ENCODE measurements at places on chromosomes 1 and 21. TPM values are rescaled to one million over a fixed set of nuclear protein-coding genes. Genes with fewer than 3 reads are reported as not detected.

Gene TMEM269
- total RNA-seq: 0.13 TPM

Gene CYYR1
- 15.5 TPM for total RNA-seq

Gene TBX19
- total RNA-seq: 1.0 TPM

Gene ST6GALNAC5
- total RNA-seq: not detected

Gene TRPM2
- total RNA-seq: not detected

Gene MAP3K21
- 1.4 TPM for total RNA-seq

Gene PKLR
- not detected for total RNA-seq

Gene ZNF593OS
- not detected for total RNA-seq

Gene SYT11
- total RNA-seq: 39.1 TPM

Gene ARHGEF10L
- 7.0 TPM for total RNA-seq

Gene STMN1
- 235 TPM for total RNA-seq

Gene TDRD10
- 2.9 TPM for total RNA-seq

Gene HHIPL2
- under 0.01 TPM for total RNA-seq

Gene LIPI
- not detected for total RNA-seq

Gene DHDDS
- total RNA-seq: 68.2 TPM

Gene FOXO6
- 0.66 TPM for total RNA-seq

Gene HPCAL4
- not detected for total RNA-seq

Gene DNALI1
- 2.9 TPM for total RNA-seq

Gene HJV
- not detected for total RNA-seq

Gene IFNGR2
- total RNA-seq: 50.0 TPM

Gene ADGRL4
- total RNA-seq: 335 TPM

Gene AXDND1
- total RNA-seq: not detected

Gene ANKRD34A
- total RNA-seq: 0.13 TPM

Gene GUCA2A
- total RNA-seq: not detected

Gene HHAT
- total RNA-seq: 2.0 TPM

Gene CHIA
- total RNA-seq: not detected

Gene TAF12
- total RNA-seq: 20.8 TPM

Gene TSACC
- 0.40 TPM for total RNA-seq

Gene KIF14
- 30.3 TPM for total RNA-seq

Gene GPA33
- not detected for total RNA-seq

Gene EDN2
- not detected for total RNA-seq

Gene CDK18
- 0.13 TPM for total RNA-seq

Gene PKP1
- total RNA-seq: not detected

Gene TGFB2
- 2.8 TPM for total RNA-seq
